ENCODE measurements at places on chromosomes 6 and 20. TPM values are rescaled to one million over a fixed set of nuclear protein-coding genes. Genes with fewer than 3 reads are reported as not detected.

The OR2H2 gene
- total RNA-seq: not detected

- no peak for DNase-seq
Measured at GRCh38 chr6:113330636-113330946, 526.6 kb upstream of the MARCKS start.

The NRSN2 gene
- 1.9 TPM for total RNA-seq

- DNase-seq: no peak
Measured at GRCh38 chr6:19551611-19552010, 285.6 kb upstream of the ID4 start.

DNA sequence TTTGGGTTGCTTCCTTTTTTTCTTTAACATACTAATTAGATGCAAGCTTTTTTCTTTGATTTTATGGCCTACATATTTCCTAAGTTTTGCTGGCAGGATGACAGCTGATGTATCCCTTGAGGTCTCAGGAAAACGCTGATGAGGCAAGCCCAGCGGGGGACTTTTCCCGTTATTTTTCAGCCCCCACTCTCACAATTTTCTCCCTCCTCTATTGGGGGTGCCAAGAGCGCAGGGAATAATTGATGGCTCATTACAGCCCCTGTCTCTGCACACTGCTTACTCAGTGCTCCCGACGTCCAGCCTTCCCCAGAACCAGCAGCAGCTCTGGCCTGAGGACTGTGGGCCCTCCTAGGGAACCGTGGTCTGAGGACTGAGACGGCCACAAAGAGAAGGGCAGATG lies 38.6 kb upstream of the VSTM2L start:
- no peak for DNase-seq

DNA sequence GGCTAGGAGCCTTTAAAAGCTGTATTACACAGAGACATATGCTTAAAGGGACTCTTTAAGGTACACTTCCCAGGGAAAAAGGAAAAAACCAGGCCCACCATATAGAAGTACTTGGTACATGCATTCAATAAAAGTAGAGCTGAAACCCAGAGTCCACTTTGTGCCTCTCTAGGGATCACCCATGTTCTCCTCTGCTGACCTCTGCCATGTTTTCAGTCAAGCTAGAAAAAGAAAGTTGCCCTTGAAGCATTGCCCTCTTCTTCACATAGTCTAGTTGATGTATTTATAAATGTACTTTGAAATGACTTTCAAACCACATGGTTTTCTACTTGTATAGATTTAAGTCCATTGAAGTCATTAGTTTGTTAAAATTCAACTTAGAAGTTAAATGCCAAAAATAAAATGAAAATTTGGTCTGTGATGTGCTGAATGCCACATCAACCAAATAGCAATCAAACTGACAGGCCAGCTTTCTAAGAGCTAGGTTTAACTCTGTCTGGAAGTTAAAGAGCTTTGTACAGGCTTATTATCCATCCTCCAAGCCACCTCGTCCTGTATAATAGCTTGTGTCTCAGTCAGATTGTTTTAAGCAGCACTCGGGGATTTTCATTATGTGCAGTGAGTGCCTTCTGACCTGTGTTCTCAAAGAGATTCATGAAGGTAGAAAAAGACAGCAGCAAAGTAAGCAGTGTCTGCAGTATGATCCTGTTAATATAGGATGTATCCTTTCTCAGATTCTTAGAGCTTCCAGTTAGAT lies 238.6 kb upstream of the PLN start:
- DNase-seq: no peak
